ENCODE measurements at places on chromosomes 12 and 14.

GRCh38 chr12:80317899-80318298 is 126.1 kb upstream of the PTPRQ start:
- no peak for DNase-seq

- DNase-seq: no peak
These were observed 3.1 kb downstream of the SLC38A1 start for GRCh38 chr12:46265734-46266133.

DNA sequence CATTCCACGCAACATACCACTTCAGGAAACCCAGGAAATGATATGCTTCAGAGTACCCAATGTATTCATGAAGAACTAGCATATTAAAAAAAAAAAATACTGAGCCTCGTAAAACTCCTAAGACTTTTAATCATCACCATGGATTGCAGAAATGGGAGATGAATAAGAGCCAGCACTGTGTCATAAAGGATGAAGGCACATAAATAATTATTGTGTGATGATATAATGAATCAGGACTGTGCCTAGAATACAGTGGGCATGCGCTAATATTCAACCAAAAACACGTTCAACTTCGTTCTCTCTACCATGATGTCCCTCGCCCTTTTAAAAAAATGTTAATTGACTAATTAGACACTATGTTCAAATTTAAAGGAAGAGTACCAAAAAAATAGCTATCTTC is 68.7 kb downstream of the CIT start:
- no peak for DNase-seq

DNA sequence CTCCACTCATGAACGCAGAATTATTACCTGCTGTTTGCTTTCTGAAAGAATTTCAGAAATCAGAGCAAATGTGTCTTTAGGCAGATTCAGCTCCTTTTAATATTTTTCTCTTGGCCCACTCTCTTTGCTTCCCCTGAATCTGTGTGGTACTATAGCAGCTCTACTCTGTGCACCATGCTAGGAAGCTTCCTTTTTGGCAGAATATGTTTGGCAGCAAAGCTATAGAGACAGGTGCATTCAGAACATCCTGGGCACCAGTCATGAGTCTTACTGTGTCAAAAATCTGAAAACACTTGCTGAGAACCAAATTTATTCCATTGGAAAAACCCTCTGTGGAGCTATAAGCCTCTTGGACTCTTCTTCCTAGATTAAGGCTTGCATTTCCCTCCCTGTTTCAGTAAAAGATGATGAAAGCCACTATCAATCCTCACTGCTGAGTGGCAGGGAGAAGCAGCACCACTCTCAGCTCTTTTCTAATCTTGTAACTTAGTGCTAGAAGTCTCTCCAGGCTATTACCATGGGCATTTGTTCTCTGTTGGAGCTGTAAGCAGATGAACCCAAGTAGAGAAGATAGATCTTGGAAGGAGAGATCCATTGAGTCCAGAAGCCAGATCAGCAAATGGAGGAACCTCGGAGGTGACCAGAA is 18.2 kb downstream of the CIPC start:
- DNase-seq: no peak

GRCh38 chr14:54622192-54622958 is 55.4 kb downstream of the SAMD4A start:
- no peak for DNase-seq

- no peak for DNase-seq
These were observed 86.1 kb downstream of the CACNA1C start for GRCh38 chr12:2138871-2139308.

GRCh38 chr14:71203306-71203705 is 296.0 kb downstream of the PCNX1 start:
- DNase-seq: no peak

DNA sequence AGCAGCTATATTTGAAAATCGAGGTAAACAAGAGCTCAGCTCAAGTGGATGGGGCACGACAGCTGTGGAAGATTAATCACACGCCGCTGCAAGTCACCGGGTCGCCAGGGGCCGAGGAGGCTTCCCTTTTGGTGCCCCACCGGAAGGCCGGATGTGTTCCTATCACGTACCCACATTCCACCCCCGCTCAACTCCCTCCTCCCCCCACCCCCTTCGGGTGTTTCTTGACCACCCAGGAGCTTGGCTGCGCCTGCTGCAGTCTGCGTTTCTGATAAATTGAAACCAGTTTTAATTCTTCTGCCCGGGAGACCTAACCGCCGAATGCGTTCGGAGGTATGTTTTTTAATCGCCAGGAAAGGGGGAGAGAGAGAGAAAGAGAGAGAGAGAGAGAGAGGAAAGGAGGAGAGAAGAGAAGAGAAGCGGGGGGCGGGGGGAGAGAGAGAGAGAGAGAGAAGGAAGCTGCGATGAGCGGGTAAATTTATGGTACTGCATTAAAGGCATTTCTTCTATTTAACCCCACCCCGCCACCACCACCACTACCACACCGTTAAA is 1.8 kb downstream of the SLC8A3 start:
- DNase-seq: no peak

GRCh38 chr12:133120385-133121191 is 9.5 kb downstream of the ZNF891 start:
- no peak for DNase-seq

DNA sequence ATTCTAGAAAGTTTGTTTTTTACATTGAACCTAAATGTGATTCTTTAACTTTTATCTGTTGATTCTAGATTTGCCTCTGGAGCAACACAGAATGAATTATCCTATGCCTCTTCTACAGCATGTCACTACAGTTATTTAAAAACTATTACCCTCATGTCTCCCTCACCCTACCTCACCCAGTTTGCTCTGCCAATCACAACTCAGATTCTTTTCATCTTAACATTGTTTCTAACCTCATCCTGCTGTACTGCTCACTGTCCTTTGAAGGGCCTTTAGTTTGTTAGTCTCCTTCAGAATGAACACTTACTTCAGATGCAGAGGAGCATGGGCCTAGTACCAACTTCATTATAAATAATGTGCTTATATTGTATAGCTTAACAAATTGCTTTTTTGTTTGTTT is 21.5 kb downstream of the YLPM1 start:
- no peak for DNase-seq

DNA sequence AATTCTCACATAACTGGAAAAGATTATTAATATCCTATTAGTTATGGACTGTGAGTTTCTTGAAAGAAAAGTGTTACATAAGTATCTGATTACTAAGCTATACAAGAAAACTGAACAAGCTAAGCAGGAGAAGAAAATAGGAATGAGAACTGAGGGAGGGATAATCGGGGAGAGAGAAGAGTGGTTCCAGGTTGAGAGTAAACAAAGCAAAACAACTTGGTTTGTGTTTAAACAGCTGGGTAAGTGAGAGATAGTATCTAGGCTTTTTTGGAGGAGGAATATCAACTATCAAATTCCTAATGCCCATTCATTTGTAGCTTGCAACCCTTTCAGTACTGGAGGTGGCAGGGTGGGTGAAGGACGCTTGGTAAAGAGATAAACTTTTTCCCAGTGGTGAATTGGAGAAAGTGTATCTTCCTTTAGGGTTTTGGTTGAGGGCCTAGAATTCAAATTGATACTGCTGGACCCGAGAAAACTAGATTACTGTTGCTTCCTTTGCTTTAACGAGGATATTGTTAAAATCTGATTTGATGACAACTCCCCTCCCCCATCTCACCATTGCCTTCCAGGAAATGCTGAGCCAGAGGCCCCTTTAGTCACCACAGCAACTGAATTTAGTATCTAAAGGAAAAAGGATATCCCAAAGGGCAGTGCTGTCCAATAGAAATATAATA is 2.0 kb upstream of the SLC2A3 start:
- peak; percentile 51 for DNase-seq

DNA sequence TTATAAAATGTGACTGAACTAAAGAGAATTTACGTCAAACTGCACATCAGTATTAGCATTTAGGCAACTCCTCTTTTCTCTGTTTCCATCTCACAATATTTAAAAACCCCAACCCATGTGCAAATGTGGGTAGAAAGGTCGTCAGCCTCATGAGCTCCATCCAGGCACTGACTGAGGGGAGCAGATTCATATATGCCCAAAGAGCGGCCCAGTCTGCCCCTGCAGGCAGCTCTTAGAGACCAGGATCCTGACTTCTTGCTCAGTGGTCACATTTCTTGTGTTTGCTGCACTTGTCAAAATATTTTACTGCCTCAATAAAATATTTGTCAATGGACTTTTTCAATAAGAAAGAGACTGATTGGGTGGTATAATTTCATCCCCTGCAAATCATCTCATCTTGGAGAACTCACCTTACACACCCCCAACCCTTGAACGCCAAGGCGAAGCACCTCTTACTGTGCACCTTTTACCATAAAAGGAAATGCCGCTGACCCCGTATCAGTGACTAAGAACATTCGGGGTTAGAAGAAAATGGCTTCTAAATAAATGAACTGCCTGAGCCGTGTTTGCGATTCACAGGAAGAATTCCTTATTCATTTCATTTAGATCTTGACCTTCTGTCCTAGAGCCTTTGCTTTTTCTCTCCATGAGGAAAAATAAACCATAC is 418.8 kb downstream of the BCL11B start:
- no peak for DNase-seq

GRCh38 chr14:60721326-60722106 is 2.6 kb downstream of the SIX4 start:
- DNase-seq: peak; percentile 19

- DNase-seq: peak; percentile 40
These were observed 30.3 kb upstream of the PELI2 start for GRCh38 chr14:56087671-56088471.

DNA sequence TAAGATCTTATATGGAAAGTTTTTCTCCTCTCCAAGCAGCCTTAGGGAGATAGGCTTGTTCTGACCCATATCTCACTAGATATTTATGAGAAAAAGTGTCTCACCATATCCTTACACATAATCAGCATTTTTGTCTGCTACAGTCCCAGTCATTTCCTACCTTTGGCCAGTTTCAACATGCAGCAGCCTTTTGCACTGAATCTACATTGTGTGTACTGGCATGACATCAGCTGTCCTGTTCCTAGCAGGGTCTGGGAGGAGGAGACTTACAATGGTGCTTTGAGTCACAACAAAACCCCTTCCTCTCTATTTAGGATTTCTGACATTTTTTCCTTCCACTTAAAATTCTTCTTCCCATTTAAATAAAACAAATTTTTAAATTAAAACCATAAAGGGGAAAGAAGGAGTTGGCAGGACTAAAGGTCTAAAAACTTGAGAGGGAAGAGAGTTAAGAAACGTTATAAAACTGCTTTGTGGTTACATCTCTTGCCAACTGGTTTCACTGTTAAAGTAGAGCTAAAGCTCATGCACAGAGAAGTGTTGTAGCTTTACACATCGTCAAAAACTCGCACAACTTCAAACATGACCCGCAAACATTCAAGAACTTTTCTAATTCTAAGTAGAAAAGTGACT is 53.3 kb upstream of the CERS5 start:
- no peak for DNase-seq

Measured in DMS153 (cell line).